Colonic mucosa (tissue), 4 donors: ENCODE measurements at places on chromosomes 16 and 17.

GRCh38 chr16:24686678-24687077 lies 42.8 kb upstream of the TNRC6A start:
- DNase-seq: no peak

- DNase-seq: no peak
These were observed 12.2 kb upstream of the OSGIN1 start for GRCh38 chr16:83940630-83941378.

DNA sequence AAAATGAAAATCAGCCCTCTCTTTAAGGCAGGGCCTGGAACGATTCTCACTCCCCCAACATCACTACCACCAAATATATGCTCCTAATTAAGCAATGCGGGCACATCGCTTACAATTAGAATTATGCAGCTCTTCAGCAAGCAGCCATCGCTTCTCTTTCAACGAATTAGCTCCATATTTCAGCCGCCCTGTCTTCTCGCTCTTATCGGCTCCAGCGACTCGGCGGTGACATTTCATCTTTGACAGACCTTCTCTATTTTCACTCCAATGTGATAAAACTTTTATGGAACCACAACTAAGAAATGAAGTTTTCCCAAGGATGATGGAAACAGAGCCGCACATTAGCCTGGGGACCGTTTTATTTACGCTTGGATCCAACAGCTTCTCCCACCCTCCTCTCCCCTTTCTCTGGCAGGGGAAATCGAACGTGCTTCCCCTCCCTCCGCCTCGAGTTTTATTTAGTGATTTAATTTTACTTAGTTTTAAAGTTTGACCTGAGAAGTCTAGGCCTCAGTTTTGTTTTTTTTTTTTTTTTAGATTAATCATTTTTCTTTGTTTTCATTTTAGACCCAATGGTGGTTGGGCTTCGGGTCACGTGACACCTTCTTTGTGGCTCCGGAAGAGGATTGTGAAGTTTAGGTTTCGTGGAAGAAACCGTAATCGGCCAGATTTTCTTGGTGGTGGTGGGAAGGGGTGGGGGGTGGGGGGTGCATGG lies 3.1 kb upstream of the HOXB2 start:
- DNase-seq: no peak

- no peak for DNase-seq
These were observed 120.6 kb downstream of the COPRS start for GRCh38 chr17:31738488-31738887.

DNA sequence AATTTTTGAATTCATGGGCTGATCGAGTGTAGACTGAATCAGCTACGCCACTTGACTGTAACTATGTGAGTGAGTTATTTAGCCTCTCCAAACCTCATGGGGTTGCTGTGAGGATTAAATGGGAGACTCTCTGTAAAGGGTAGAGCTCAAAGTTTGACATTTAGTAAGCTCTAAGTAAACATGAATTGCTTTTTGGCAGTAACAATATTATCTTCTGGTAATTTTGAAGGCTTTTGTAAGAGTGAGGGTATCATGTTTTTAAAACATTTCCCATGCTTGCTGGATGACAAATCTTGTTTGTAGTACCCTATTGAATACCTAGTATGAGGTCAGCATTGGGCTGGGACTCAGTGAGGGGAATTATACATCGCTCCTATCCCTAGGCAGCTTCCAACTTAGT lies 35.3 kb downstream of the MRTFB start:
- no peak for DNase-seq

DNA sequence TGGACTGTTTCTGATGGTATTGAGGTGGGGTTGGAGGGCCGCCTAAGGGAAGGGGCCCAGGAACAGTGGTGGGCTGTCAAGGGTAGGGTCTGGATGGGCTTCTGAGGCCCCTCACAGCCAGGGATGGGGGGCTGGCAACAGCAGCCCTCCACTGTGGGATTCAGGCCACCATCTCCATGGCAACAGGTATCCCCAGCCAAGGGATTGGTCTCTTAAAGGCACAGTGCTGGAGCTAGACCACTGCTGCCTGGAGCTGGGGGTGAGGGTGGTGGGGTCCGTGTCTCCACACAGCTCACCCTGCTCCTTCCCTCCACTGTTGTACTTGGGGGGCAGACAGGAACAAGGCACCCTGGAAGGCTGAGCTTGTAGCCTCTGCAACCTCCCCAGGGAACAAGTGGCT lies 41.8 kb downstream of the PSME3IP1 start:
- no peak for DNase-seq

GRCh38 chr17:6608321-6608720 lies 32.2 kb downstream of the KIAA0753 start:
- DNase-seq: no peak

- DNase-seq: no peak
These were observed 20.6 kb upstream of the SLC35G3 start for GRCh38 chr17:35214631-35215273.

GRCh38 chr16:23801378-23801777 lies 34.4 kb upstream of the PRKCB start:
- DNase-seq: peak; percentile 85
